Stimulated activated CD8-positive, alpha-beta memory T cell treated with anti-CD3 and anti-CD28 coated beads, Interleukin-15, amount 100 ng/mL, for 4 hours (primary cell): ENCODE measurements at places on chromosomes 2 and 18.

DNA sequence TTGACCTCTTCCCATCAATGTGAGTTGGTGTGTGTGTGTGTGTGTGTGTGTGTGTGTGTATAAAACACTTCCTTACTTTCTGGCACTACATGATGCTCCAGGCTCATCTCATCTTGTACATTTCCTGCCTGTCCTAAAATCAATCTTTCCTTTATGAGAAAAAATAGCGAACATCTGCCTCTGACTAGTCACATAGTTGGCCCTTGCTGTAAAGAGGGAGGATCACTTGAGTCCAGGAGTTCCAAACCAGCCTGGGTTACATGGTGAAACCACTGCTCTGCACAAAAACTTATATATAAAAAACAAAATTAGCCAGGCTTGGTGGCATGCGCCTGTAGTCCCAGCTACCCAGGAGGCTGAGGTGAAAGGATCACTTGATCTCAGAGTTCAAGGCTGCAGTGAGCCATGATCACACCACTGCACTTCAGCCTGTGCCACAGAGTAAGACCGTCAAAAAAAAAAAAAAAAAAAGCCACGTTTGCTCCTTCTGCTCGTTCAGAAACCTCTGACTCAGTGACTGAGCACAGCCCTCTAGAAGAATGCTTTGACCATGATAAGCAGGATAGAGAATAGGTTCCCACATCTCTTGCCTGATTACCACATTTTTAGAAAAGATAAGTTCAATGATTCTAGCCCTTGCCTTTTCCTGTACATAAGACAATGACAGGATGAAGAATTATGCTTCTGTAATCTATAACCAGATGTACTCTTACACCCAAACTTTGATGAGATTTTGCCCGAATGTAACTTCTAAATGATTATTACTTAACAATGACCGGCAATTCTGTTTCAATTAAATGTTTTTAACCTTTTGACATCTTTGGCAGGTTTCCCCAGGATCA lies 45.2 kb upstream of the ST3GAL5 start:
- DNase-seq: no peak

DNA sequence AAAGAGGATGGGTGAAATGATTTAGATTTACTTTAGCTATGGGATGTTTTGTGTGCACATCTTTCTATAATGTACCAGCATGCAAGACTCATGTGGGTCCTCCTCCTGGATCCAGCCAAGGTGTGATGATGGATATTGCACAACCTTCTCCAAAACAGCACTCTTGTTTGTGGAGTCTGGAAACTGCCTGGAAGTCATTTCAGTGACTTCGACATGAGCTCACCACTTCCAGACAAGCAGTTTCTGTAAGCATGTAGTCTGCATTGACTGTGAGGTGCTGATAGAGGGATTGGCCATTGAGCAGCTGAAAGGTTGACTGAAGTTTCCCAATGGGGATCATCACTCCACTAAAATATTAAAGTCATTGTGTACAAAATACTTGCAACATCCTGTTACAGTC lies 154.0 kb downstream of the TRIB2 start:
- DNase-seq: no peak

- no peak for DNase-seq
Measured at GRCh38 chr2:113677330-113677729, 50.3 kb downstream of the RABL2A start.

DNA sequence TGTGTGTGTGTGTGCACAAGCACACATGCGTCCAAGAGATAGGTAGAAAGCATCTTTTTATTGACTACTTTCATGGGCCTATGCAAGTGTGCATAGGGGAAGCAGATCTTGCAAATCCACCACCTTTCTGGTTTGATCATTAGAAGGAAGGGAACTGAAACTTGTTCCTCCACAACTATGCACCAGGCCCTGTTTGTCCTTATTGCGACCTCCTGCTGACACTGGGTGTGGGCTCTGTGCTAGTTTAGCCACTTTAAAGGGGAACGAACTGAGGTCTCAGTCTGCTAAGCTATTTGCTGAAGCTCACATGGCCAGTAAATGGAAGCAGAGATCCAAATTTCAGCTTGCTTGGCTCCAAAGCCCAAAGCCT lies 32.1 kb upstream of the INSIG2 start:
- no peak for DNase-seq

DNA sequence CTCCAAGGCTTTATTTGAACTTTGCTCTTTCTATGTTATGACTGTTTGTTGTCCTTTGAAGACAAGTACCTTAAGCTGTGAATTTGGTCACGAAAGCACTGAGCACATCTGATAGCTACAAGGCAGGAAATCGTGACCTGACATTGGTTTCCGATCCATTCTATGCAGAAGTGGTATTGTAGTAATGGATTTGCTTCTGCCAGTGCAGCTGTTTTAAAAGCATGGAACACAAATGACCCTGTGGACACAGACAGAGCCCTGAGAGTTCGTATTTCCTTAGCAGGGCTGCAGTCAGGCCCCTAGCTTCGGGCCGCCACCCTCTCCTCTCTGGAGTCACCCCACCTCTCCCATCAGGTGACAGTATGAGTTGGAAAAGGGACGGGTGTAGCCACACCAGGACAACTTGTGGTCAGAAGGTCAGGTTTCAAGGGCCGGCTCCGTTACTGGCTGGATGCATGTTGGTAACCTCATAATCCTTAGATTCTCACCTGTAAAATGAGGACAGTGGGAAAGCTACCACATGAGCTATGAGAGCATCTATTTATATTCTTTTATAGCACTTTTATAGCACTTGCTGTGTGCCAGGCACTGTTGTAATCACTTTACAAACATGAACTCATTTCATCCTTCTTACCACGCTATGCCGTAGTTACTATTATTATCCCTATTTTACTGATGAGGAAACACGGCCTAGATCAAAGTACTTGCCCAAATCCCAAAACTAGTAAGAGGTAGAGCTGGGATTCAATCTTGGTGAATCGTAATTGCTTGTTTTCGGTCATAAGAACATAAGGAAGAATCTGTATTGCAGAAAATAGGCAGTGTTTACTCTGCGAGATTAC lies 70.2 kb downstream of the SPATS2L start:
- no peak for DNase-seq

- peak; percentile 51 for DNase-seq
Measured at GRCh38 chr18:76803814-76804213, 18.5 kb upstream of the ZNF236 start.

- no peak for DNase-seq
Measured at GRCh38 chr2:200689115-200689514, 103.3 kb downstream of the AOX1 start.

- no peak for DNase-seq
Measured at GRCh38 chr18:58495634-58496033, 133.3 kb downstream of the ALPK2 start.

- no peak for DNase-seq
Measured at GRCh38 chr18:13893418-13893760, 21.9 kb downstream of the MC2R start.

DNA sequence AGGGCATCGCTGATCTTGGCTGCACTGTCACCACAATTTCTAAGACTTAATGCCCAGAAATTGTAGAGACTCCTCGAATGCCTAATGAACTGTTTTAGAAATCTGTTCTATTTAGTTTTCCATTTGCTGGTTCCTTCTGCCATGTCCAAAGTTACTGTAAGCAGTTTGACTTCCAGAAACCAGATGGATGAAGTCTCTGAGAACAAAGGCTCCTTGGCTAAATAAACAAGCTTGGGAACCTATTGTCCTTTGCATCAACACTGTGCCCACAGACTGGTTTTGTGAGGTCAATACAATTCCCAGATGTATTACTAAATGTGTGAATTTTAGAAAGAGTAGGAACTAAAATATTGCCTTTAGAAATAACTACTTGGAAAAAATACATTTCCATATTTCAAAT lies 600.2 kb downstream of the NYAP2 start:
- DNase-seq: no peak

GRCh38 chr2:140337061-140337460 lies 1556.9 kb upstream of the NXPH2 start:
- DNase-seq: no peak

- no peak for DNase-seq
Measured at GRCh38 chr2:201448061-201448460, 3.2 kb downstream of the TRAK2 start.

DNA sequence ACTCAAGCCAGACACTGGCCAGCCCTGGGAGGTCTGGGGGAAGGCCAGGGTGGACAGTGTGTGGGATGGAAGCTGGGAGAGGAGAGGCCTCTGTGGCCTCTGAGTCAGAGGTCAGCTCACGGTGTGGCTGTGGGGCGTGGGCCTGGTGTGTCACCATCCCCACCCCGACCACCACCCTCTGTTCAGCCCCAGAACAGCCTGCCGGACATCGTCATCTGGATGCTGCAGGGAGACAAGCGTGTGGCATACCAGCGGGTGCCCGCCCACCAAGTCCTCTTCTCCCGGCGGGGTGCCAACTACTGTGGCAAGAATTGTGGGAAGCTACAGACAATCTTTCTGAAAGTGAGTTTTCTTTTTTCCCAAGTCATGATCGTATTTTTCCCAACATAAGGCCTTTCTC lies 110.5 kb downstream of the DYSF start:
- DNase-seq: no peak

GRCh38 chr2:168155680-168156079 lies 91.7 kb downstream of the STK39 start:
- no peak for DNase-seq

DNA sequence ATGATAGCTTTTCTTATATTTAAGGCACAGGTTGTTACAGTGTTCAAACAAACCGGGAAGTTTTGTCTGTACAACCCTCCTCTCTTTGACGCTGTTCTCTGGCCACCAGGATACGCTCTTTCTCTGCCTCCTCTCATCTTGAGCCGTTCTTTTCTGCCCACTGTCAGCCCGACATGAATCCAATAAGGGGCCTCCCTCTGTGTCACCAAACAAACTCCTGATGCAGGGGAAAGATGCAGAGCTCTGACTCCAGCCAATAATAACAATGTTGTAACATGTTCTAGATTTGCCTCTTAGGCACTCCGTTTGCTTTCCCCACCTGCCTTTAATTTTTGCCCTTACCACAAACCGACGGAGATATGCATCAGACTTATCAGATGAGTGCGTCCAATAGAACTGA lies 449.3 kb downstream of the SLC4A3 start:
- no peak for DNase-seq

DNA sequence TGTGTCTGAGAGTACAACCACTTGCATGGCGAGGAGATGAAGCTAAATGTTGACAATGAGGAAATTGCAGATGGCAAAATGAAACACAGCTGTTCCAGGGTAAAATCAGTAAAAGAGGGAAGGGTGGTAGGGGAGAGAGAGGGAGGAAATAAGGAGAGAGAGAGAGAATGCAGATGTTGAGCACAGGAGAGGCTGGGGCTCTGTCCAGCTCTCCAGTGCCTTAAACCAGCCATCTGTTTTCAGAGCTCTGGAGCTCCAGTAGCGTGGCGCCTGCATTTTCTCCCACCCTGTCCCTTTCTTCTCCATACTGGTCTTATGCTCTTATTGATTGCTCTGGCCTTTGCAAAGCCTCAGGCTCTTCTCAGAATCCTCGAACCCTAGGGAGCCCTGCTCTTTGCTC lies 52.7 kb upstream of the BOD1L2 start:
- no peak for DNase-seq

DNA sequence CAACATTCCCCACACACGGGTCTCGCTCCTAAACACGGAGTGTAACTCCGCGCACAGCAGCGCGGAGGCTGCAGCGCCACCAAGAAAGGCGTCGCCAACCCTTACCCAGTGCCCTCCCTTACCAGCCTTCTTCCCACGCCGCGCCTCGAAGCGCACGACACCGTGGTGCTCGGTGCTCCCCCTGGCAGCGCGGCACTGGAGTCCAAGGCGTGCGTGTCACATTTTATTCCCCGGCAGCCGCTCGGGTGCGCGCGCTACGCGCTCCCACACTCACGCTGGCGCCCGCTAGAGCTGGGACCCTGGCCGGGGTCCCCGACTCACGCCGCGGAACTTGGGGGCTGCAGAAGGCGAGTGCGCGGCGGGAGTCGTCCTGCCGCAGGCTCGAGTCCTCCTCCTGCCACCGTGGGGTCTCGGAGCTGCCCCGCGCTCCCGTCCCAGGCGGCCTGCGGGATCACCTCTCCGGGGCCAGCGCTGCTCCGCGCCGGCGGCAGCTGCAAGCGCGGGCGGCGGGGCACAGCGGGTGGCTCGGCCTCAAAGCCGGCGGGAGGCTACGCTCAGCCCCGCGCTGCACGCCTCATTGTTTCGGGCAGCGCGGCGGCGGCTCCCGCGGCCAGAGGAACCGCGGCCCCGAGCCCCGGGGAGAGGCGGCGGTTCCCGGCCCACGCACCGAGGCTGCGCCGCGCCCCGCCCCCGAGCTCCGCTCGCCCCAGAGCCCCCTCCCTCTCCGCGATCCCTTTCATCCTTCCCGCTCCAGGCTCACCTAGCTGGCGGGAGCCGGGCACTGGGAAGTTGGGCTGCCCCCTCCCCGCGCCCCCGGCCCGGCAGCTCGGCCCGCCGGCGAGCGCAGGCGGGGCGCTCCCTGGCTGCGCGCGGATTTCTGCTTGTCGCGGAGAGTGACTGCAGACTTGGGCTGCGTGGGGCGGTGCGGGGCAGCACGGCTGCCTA lies at the start of gene ST6GAL2:
TSS of gene ST6GAL2 (minus strand) at position 197 of the 945 bp plus-strand sequence. CDS start 42,190 bp downstream, outside the sequence.
- DNase-seq: no peak

DNA sequence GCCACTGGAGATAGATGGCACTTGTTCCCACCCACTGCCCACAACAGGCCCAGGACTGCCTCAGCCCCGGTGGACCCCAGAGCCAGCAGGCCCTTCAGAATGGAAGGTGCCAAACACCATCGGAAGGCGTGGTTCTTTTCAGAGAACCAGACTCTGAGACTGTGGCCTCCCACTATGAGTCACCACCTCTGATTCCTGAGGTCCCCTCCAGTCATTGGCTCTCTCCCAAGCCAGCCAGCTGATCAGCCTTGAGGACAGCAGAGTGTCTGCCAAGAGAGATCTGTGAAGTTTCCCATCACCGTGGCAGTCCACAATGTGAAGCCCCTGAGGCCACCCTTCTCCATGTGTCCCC lies 10.4 kb upstream of the MAP3K2 start:
- peak; percentile 30 for DNase-seq

DNA sequence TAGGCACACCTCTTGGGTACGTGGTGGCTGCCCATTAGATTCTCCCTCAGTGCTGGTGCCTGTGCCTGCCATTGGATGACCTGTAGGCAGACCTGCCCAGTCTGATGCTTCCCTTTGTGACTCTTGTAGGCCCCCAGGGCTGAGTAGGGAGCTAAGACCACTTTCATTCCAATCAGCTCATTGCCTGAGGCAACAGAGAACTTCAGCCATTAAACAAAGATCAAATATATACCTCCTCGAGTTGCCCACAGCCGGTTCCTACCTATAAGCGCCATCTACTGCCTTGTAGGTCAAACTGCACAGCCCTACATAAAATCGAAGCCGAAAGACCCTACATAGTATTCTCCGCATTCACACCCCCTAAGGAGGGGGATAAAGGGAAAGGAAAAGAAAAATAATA lies 184.6 kb downstream of the ETAA1 start:
- DNase-seq: no peak

DNA sequence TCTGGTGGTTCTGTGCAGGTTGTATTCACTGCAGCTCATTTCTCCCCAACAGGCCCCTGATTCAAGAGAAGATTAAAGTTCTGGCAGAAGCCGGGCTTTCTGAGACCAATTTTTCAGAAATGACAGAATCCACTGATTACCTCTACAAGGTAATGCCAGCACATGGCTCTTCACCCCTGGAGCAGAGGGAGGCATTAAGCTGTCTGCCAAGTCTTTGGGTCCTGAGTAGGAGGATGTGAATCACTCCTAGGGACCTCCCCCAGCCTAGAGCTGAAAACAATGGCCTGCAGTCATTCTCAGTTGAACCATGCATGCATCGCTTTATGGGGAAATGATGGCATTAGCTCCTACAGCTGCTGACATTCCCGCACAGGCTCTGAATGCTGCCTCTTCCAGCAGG lies 20.5 kb upstream of the RPL37A start:
- no peak for DNase-seq

- DNase-seq: no peak
Measured at GRCh38 chr2:227513113-227513512, 41.2 kb downstream of the AGFG1 start.
